ENCODE measurements at places on chromosomes 7 and 10.

DNA sequence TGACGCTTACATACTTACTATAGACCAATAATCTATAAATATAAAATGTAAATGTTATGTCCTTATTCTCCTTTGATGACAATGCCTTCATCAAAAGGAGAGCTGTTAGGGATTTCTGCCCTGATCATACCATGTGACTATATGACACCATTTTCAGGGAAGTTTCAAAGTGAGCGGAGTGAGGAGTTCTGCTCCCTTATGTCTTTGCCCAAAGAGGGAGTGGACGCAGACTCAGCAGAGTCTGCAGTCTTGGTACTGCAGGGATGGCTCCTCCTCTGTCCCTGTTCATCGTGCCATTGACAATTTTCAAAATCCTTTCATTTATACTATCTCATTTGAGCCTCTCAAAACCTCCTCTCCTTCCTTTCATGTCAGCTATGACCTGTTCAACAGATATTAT, 27.9 kb downstream of the HYAL4 start:
- DNase-seq = no peak

- DNase-seq = no peak
Observed at GRCh38 chr10:60718886-60719285, 59.4 kb upstream of the CDK1 start.

DNA sequence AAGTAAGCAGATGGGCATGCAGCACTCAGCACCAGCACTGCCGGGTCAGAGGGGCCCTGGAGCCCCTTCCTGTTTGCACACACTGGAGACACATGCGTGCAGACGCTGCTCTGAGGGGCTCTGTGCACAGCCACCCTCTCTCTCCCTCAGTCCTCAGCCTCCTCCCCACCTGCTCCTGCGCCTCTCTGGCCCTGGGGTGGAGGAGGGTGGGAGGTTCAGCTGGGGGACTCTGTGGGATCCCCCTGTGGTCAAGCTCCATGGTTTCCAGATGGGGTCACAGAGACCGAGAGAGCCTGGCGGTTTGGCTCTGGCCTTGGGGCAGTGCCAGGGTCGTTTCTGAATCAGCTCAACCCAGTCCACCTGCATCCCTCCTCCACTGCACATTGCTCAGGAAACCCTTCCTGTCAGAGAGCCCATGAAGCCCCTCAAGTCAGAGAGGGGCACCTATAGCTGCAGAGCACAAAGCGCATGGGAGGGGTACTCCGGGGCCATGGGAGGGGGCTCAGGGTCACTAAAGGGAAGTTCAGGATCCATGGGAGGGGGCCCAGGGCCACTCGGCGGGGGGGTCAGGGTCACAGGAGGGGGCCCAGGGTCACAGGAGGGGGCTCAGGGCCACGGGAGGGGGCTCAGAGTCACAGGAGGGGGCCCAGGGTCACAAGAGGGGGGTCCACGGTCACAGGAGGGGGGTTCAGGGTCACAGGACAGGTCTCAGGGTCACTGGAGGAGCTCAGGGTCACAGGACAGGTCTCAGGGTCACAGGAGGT, 161.7 kb downstream of the ADARB2 start:
- no peak for DNase-seq

- no peak for DNase-seq
Observed at GRCh38 chr7:98125759-98126158, 19.1 kb downstream of the LMTK2 start.

DNA sequence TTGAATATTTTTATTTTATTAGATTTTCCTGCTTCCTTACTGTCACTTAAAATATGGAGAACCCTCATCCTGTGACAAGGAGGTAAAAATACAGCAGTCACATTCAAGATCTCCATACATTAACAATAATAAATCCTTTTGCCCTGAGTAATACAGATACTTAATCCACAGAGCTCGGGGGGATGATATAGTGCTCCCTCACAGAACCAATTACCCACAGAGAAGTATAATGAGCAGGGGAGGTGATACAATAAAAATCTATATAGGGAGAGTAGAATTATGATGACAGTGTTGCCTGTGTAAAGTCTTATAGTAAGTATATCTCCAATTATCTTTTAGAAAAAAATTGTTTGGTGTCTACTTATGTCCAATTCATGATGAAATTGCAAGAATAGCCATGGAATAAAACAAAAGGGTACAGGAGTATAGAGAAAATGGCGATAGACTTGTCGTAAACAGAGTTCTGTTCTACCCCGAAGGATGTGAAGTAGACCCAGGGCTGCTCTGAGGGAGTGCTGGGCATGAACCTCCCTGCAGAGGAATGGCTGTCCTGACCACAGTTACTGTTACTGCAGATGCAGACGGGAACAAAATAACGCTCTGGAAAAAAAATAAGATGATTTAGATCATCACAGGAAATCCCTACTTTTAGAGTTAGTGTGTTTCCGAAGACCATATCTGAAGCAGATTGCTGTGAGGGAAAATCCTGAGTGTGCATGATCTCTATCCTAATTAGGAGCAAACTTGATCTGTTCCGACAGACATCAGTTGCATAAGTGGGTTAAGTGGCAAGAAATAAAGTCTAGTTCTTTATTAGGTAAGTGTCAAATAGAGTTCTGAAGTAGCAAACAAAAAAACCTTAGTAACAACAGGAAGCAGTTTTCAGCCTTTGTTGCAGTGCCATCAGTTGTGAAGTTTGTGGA, 123.7 kb downstream of the KAT6B start:
- DNase-seq = no peak

DNA sequence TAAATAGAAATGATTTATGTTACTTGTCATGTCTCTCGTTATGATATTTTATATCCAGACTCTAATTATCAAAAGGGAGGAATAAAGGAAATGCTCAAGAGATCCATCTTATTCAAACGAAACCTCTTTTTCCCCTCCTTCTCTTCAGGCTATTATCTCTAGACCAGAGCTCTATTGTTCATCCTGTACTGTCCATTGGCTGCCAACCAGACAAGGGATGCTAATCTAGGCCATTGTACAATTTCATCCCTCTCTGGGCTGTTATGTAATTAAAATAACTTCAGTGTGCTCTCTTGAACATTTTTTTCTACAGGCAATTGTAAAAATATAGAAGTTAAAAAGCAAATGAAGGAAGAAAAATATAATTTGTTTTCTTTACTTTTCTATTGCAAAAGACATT, 220.4 kb downstream of the HDAC9 start:
- no peak for DNase-seq

GRCh38 chr7:11458736-11459483, 373.1 kb downstream of the THSD7A start:
- no peak for DNase-seq

DNA sequence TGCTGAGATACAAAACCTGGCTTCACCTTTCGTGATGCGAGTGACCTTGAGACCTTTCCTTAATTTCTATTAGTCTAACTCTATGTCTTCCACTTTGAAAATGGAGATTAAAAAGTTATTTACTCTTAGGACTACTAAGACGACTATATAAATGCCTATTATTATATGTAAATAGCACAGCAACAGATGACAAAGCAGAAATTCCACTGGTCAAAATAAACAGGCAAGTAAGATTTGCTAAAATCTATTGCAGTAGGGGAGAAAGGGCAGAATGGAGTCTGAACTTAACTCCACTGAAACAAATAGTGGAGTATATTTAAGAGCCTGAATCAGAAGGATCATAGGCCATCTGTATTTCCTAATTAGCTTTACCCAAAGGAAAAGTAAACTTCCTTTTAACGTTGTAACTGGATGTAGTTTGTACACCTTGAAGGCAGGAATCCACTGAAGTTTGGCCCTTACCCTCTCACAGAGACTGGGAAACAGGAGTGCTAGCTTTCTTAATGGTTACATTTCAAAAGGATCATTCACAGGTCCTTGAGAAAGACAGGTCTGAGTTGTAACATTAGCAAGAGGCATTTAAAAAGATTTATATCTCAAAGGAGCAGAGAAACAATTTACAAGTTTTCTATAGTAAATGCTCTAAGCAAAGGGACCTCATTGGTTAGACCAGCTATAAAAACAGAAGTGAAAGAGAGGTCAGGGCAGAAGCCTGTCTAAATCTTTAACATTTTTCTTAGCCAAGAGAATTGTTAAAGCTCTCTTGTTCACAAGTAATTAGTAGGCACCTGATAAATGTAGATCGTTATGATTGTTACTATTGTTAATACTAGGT, 332.5 kb downstream of the ZWINT start:
- no peak for DNase-seq

- DNase-seq = no peak
Observed at GRCh38 chr7:15140431-15140830, 237.9 kb upstream of the DGKB start.

DNA sequence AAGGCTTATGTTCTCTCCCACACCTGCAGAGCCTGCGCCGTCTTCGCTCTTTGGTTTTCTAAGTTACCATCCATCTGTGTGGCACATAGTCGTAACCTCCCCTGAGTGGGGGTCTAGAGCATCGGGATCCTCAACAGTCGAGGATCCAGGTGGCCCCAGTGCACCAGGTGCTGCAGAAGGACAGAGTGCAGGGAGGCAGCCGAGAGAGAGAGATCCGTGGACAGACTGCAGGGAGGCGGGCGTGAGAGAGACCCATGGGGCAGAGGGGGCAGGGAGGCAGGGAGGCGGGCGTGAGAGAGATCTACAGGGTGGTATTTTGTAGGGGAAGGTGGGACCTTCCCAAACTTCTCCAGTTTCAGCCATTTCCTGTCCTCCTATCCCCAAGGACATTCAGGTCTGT, 42.3 kb downstream of the PFKP start:
- no peak for DNase-seq

- no peak for DNase-seq
Observed at GRCh38 chr7:108290459-108291151, 160.4 kb upstream of the LAMB4 start.

DNA sequence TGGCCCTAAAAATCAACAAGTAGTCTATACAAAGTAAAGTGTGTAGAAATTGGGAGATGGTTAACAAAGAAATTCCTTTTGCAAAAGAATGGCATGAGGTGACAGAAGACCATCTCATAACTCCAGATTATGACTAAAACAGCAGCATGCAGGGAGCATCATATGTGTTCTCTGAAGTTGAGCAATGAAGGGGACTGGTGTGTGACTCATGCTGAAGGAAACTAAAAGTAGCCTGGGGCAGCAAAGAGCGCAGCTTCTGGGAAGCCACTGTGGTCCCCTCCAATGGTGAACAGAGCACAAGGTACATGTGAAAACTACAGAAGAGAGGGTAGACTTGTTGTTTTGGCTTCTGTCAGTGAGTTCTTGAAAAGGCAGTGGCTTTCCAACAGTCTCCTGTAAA, 133.4 kb downstream of the MACC1 start:
- DNase-seq = no peak

DNA sequence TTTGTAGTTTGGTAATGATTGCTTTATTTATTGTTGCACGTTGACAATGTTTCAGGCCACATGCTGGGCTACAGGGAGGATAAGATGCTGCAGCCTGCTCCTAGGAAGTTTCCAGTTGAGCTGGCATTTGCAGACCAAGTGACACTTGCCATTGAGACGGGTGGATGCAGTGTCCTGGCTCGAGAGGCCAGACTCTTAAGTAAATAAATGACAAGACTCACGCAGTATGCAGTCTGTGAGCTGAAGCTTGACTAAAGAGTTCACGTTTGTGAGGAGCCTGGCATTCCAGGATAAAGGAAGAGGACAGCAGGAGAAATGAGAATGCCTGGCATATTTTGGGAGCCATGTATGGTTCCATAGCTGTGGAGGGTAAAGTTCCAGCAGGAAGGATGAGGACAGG, 105.8 kb downstream of the BAMBI start:
- no peak for DNase-seq

GRCh38 chr10:32149252-32149955, 93.2 kb upstream of the KIF5B start:
- no peak for DNase-seq

DNA sequence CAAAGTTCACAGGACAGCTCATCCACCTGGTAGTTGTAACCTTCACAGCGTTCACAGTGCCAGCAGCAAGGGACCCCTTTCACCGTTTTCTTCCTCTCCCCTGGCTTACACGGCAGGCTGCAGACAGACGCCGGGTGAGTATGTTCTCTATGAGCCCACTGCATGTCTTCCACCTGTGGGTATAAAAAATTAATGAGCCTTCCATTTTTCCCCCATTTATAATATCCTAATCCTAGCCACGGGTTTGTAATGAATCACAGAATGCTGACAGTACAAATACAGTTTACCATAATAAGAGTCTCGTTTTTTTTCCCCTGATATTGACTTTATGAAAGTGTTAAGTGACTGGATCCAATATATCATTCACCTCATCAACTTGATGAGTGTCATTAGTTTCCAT, 719.0 kb downstream of the GRM8 start:
- no peak for DNase-seq

GRCh38 chr10:80421050-80421706, 12.8 kb downstream of the PRXL2A start:
- no peak for DNase-seq

DNA sequence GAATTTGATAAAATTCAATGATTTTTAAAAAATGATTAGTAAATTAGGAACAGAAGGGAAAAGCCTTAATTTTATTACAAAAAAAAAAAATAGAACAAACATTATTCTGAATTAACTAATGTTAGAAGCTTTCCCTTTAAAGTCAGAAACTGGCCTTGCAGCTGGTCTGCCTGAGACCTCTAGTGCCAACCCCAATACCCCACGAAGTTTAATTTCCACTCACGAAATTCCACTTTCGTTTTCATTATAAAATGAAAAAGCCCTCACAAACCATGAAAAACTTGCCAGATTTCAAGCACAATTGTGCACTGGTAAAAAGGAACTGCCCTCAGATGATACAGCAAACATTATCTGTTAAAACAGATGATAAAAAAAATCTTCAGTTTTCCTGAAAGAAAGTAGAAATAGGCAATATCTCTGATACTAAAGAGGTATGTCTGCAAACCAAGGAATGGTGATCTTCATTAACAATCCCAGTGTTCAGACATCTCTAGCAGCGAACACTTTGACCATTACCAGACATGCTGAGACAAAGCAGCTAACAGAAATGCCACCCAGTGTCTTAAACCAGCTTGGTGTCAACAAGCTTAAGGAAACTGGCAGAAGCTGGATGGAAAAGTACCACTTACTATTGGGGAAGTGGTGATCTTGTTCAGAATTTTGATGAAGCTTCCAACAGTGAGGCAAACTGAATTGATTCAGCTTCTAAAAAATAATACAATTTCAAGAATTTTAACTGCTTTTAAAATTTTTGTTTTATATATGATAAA, 80.2 kb downstream of the PALS2 start:
- DNase-seq = no peak

DNA sequence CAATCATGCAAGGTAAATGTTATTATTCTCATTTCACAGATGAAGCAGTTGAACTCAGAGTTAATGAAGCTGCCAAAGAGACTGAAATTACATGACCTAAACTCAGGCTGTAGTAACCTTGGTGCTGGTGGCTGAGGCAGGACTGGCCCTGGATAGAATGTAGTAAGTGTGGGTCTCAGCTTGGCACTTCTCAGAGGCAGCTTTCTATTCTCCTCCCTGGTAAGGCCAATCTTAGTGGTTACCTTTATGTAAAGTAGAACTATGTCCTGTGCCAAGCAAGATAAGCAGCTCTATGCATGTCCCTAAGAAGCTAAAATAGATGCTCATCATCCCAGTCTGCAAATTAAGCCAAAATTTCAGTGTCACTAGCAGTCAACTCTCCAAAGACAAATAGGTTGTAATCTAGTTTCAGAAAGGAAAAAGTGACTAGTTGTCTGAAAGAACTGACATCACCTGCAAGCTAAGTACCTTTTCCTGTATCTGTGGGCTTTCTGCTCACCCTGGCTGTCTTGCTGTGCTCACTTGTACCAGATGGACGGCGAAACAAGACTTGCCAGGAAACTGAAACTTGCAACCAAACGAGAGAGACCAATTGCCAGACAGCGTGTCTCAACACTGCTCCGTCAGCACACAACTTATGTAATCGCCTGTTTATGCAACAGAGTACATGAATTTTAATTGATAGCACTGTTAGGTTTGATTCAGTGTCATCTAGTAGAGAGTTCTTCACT, 43.7 kb downstream of the CH25H start:
- DNase-seq = no peak

GRCh38 chr7:107091306-107091705, 46.8 kb downstream of the PRKAR2B start:
- DNase-seq = no peak

Data from left forelimb (tissue), 1 donor.